Activated T-cell treated with anti-CD3 and anti-CD28 coated beads, Interleukin-2, amount 50 U/mL, for 72 hours (primary cell): ENCODE measurements at places on chromosomes 7 and 10.

DNA sequence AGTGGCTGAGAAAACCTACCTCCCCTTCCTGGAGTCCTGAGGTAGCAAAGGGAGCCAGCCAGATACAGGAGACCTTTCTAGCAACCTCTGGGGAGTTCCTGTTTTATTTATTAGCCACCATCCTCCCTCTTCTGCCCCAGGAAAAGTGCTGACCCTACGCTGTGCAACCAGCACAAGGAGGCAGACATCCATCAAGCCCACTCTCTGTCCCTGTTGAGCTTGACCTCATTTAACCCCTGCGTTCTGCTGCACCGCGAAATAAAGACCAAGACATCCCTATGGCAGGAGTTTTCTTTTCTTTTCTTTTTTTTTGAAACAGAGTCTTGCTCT lies 25.3 kb upstream of the ANKRD2 start:
- no peak for DNase-seq

DNA sequence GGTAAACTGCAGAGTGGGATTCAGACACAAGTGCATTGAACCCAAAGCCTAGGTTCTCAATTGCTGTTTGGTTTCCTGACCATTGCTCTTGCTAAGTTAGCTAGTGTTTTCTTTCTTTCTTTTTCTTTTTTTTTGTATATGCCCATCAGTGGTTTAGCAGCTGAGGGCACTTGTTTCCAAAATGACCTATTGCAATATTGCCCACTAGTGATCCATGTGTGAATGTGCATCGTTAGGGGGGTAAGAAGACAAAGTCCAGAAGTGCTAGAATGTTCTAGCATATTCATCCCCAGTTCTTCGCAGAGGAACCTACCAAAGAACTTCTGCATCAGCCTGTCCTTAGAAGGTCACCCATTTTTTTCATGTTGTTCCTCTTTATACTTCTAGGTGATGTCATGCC lies 252.8 kb upstream of the GPR26 start:
- DNase-seq, result no peak

- peak; percentile 38 for DNase-seq
Observed at GRCh38 chr10:86535132-86535882, 13.7 kb upstream of the WAPL start.

- no peak for DNase-seq
Observed at GRCh38 chr10:13352519-13352918, 4.4 kb upstream of the SEPHS1 start.

GRCh38 chr7:23473844-23474093 lies 3.5 kb upstream of the IGF2BP3 start:
- no peak for DNase-seq

GRCh38 chr7:22435105-22435504 lies 64.9 kb downstream of the STEAP1B start:
- DNase-seq, result no peak

GRCh38 chr7:1457949-1458682 lies 1.2 kb downstream of the MICALL2 start:
- DNase-seq, result no peak
